ENCODE measurements at places on chromosomes 4 and X. TPM values are rescaled to one million over a fixed set of nuclear protein-coding genes. Genes with fewer than 3 reads are reported as not detected.

Gene SOX3
- polyA plus RNA-seq: not detected

Gene SPANXD
- polyA plus RNA-seq: not detected

Gene DCLK2
- 3.0 TPM for polyA plus RNA-seq

Gene CDX4
- not detected for polyA plus RNA-seq

Gene CLTRN
- 0.44 TPM for polyA plus RNA-seq

Gene GLRA3
- not detected for polyA plus RNA-seq

Gene HGFAC
- polyA plus RNA-seq: not detected

Gene CT83
- not detected for polyA plus RNA-seq

Gene NEXMIF
- polyA plus RNA-seq: not detected

Gene CPE
- not detected for polyA plus RNA-seq

Gene CCNA2
- not detected for polyA plus RNA-seq

Gene ARX
- not detected for polyA plus RNA-seq

Gene TMEM271
- not detected for polyA plus RNA-seq

Gene LUZP4
- not detected for polyA plus RNA-seq

Gene POLN
- polyA plus RNA-seq: 0.73 TPM

Gene SMARCA1
- polyA plus RNA-seq: not detected

Gene MGARP
- 1.0 TPM for polyA plus RNA-seq

Gene ARHGAP6
- polyA plus RNA-seq: 0.09 TPM

Gene MAGEA2
- polyA plus RNA-seq: not detected

Gene TSPAN6
- polyA plus RNA-seq: not detected

Gene MID2
- 1.5 TPM for polyA plus RNA-seq

Gene BST1
- polyA plus RNA-seq: 0.96 TPM

Gene HMX1
- not detected for polyA plus RNA-seq

Gene PRRG1
- not detected for polyA plus RNA-seq

Gene USP27X
- not detected for polyA plus RNA-seq

Gene NUDT10
- polyA plus RNA-seq: 0.29 TPM

Gene GPR173
- not detected for polyA plus RNA-seq

Gene RTL9
- polyA plus RNA-seq: not detected

Gene FAM114A1
- not detected for polyA plus RNA-seq

Gene PPP2R2C
- not detected for polyA plus RNA-seq

Gene ADH1C
- not detected for polyA plus RNA-seq

Measured in naive B cell (primary cell).